ENCODE measurements at places on chromosomes 5 and 9. TPM values are rescaled to one million over a fixed set of nuclear protein-coding genes. Genes with fewer than 3 reads are reported as not detected.

The PCDHAC1 gene
- total RNA-seq = 5.8 TPM

The MRPS30 gene
- 30.3 TPM for total RNA-seq

DNA sequence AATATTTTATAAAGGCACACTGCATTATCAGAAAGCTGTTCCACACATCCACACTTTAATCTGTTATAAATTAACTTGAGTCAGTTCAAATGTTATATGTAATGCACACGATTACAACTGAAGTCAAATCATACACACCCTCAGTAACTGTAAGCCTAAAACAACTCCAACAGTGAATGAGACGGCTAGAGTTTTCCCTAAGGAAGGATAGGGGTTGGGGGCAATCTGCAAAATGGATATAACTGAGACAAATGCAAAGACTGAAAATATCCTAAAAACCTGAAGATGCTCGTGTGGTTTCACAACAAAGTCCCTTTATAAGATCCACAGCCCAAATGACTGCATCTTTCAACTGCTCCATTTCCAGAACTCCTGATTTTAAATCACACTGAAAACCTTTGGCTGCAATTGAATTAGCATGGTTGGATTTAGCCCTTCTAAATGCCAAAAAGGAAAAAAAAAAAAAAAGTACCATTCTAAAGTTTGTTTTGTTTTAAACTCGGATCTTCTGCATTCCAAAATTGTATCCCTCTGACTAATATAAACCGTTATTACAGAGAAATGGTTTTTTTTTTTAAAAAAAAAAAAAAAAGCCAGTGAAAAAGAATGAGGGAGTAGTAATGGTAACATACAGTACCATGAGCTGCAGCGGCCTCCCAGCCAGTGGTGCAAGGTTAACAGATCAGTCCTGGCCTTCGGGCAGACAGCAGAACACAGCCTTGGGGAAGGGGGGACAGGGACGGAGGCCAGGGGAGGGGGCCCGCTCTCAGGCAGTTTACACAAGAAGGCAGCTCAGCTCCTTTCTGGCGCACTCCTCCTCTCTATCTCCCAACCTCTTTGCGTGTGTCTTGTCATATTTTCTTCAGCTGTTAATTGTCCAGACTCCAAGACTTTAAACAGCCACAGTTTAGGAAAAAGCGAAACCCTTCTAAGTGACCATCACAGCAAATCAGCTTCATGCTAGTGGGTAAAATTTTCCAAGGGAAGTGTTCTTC is 166.1 kb downstream of the BNC2 start:
- H3K27ac ChIP-seq = peak overlapping the region; percentile 99
- peaks cover 67% of the 10 kb centered on the region for H3K4me1 ChIP-seq
- peak overlapping the region; percentile 70 for H3K4me3 ChIP-seq
- H3K27me3 ChIP-seq = no peaks in the 10 kb centered on the region
- no peak for DNase-seq

GRCh38 chr9:30280229-30280900 is 2104.1 kb upstream of the ACO1 start:
- no peak for DNase-seq
- no peak overlapping the region for H3K4me3 ChIP-seq
- H3K36me3 ChIP-seq = no peaks in the 10 kb centered on the region
- H3K27me3 ChIP-seq = no peaks in the 10 kb centered on the region

DNA sequence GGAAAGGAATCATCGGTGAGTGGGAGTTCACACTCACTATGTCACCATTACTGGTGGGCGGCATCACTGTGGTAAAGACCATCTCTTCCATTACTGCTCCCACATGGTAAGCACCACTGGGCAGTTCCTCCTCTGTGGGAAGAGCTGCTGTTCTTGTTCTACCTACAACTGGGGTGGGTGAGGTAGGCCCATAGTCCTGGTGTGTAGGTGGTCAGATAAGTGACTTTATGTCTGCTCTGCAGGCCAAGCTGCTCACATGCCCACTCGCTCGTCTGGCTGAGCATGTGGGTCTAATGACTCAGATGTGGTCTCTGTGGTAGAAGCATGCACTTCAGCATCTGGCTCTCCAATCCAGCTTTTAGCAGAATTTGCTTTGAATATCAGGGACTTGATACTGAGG is 82.9 kb downstream of the TMEM215 start:
- H3K4me1 ChIP-seq = no peaks in the 10 kb centered on the region
- H3K4me3 ChIP-seq = no peak overlapping the region
- no peak overlapping the region for H3K27ac ChIP-seq
- DNase-seq = no peak
- H3K27me3 ChIP-seq = peaks cover 14% of the 10 kb centered on the region
